ENCODE measurements at places on chromosomes 1 and 21.

- H3K4me3 ChIP-seq: peak overlapping the region; percentile 44
- DNase-seq: no peak
- H3K27me3 ChIP-seq: peaks cover 49% of the 10 kb centered on the region
- no peak overlapping the region for H3K27ac ChIP-seq
- no peaks in the 10 kb centered on the region for H3K36me3 ChIP-seq
Measured at GRCh38 chr1:78045563-78045925, 222 bp upstream of the GIPC2 start.

DNA sequence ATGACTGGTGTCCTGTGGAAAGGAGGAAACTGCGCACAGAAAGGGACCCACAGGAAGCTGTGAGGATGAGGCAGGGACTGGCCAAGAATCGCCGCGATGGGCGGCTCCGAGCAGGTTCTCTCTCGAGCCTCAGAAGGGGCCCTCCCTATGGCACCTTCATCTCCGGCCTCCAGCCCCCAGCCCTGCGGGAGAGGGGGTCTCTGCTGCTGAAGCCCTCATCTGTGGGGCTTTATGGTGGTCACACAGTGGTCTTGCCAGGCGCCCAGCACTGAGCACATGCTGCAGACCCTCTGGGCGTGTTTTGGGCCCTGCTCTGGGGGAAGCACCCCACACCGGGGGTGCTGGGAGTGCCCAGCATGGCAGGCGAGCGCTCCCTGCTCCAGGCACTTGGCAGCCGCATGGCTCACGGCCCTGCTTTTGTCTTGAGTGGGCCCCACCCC is 86.6 kb upstream of the ACTRT2 start:
- DNase-seq: no peak
- H3K4me1 ChIP-seq: no peaks in the 10 kb centered on the region
- no peaks in the 10 kb centered on the region for H3K27me3 ChIP-seq
- H3K36me3 ChIP-seq: no peaks in the 10 kb centered on the region
- no peak overlapping the region for H3K27ac ChIP-seq

GRCh38 chr1:41322835-41323234 is 38.4 kb upstream of the FOXO6 start:
- no peaks in the 10 kb centered on the region for H3K36me3 ChIP-seq
- no peaks in the 10 kb centered on the region for H3K4me1 ChIP-seq
- DNase-seq: peak; percentile 47
- H3K27me3 ChIP-seq: peaks cover 2% of the 10 kb centered on the region

- H3K27me3 ChIP-seq: no peaks in the 10 kb centered on the region
- no peak overlapping the region for H3K4me3 ChIP-seq
- no peak for DNase-seq
- H3K27ac ChIP-seq: no peak overlapping the region
- H3K4me1 ChIP-seq: no peaks in the 10 kb centered on the region
Measured at GRCh38 chr1:9606948-9607347, 18.2 kb downstream of the TMEM201 start.

GRCh38 chr1:242449661-242450060 is 74.8 kb downstream of the PLD5 start:
- H3K27ac ChIP-seq: no peak overlapping the region
- H3K36me3 ChIP-seq: no peaks in the 10 kb centered on the region
- no peak for DNase-seq
- H3K4me1 ChIP-seq: no peaks in the 10 kb centered on the region
- H3K27me3 ChIP-seq: peaks cover 9% of the 10 kb centered on the region

GRCh38 chr1:180765151-180765550 is 133.3 kb downstream of the XPR1 start:
- DNase-seq: no peak
- H3K4me3 ChIP-seq: no peak overlapping the region
- H3K36me3 ChIP-seq: no peaks in the 10 kb centered on the region
- no peak overlapping the region for H3K27ac ChIP-seq

- H3K4me3 ChIP-seq: no peak overlapping the region
- DNase-seq: peak; percentile 34
- H3K4me1 ChIP-seq: peaks cover 38% of the 10 kb centered on the region
- H3K36me3 ChIP-seq: no peaks in the 10 kb centered on the region
- no peaks in the 10 kb centered on the region for H3K27me3 ChIP-seq
- no peak overlapping the region for H3K27ac ChIP-seq
Measured at GRCh38 chr1:66396212-66396890, 137.6 kb upstream of the SGIP1 start.

- H3K4me1 ChIP-seq: peaks cover 30% of the 10 kb centered on the region
- peaks cover 30% of the 10 kb centered on the region for H3K27me3 ChIP-seq
- H3K27ac ChIP-seq: no peak within 1 kb of the TSS
Measured at GRCh38 chr1:150548632-150549495, at the start of gene ADAMTSL4. Gene ADAMTSL4 (plus strand): TSS chr1:150549408. CDS start chr1:150552289, 2,881 bp downstream.

GRCh38 chr1:109254621-109255096 is 5.3 kb downstream of the CELSR2 start:
- peaks cover 2% of the 10 kb centered on the region for H3K27me3 ChIP-seq
- no peak overlapping the region for H3K27ac ChIP-seq
- no peaks in the 10 kb centered on the region for H3K36me3 ChIP-seq
- no peaks in the 10 kb centered on the region for H3K4me1 ChIP-seq
- no peak for DNase-seq

- H3K36me3 ChIP-seq: no peaks in the 10 kb centered on the region
- H3K4me3 ChIP-seq: no peak overlapping the region
- H3K4me1 ChIP-seq: no peaks in the 10 kb centered on the region
- no peak overlapping the region for H3K27ac ChIP-seq
- DNase-seq: no peak
Measured at GRCh38 chr1:3348196-3348865, 106.1 kb upstream of the ARHGEF16 start.

DNA sequence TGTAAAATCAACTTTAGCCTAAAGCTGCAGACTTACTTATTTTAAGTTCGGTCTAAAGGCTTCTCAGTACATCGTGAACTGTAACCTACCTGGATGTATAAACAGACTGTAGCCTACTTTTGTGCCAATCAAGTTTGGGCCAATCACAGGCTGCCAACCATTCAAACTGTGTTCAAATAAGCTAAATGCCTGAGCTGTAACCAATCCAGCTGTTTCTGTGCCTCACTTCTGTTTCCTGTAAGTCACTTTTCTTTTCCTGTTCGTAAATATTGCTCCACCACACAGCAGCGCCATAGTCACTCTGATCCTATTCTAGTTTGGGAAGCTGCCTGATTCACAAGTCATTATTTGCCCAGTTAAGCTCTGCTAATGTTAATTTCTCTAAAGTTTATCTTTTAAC is 37.5 kb upstream of the SLAMF9 start:
- DNase-seq: peak; percentile 24
- peaks cover 5% of the 10 kb centered on the region for H3K4me1 ChIP-seq
- H3K36me3 ChIP-seq: no peaks in the 10 kb centered on the region
- no peak overlapping the region for H3K4me3 ChIP-seq

- H3K36me3 ChIP-seq: peaks cover 45% of the 10 kb centered on the region
- H3K4me1 ChIP-seq: peaks cover 43% of the 10 kb centered on the region
- peak overlapping the region; percentile 96 for H3K27ac ChIP-seq
- peak overlapping the region; percentile 91 for H3K4me3 ChIP-seq
Measured at GRCh38 chr1:32180186-32181060, 948 bp downstream of the TXLNA start.

GRCh38 chr1:78275906-78276685 is 214.7 kb upstream of the PTGFR start:
- no peak overlapping the region for H3K4me3 ChIP-seq
- H3K27me3 ChIP-seq: peaks cover 5% of the 10 kb centered on the region
- H3K4me1 ChIP-seq: no peaks in the 10 kb centered on the region
- no peak for DNase-seq
- no peak overlapping the region for H3K27ac ChIP-seq

GRCh38 chr1:19421365-19421764 is 64.0 kb downstream of the CAPZB start:
- H3K27ac ChIP-seq: peak overlapping the region; percentile 64
- H3K4me3 ChIP-seq: no peak overlapping the region
- DNase-seq: no peak
- peaks cover 73% of the 10 kb centered on the region for H3K4me1 ChIP-seq

GRCh38 chr1:54874079-54874830 is 12.7 kb downstream of the DHCR24 start:
- no peak overlapping the region for H3K27ac ChIP-seq
- no peaks in the 10 kb centered on the region for H3K27me3 ChIP-seq
- no peak for DNase-seq
- no peak overlapping the region for H3K4me3 ChIP-seq

DNA sequence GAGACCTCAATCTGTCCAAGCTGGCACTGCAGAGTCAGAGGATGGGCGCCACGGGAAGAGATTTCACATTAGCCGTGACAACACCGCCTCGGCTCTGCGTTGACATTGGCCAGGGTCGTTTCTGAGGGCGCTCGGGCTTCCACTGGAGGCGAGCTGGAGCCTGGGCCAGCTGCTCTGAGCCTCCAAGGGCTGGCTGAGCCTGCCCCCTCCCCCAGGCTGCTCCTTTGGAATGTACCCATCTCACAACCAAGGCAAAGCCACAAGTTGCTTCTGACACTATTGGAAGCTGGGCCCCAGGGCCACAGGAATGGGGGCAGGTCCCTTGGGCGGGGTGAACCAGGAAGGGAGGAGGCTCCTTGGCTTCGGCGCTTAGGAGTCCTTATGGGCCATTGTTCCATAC is 12.7 kb downstream of the GPR3 start:
- H3K4me1 ChIP-seq: peaks cover 7% of the 10 kb centered on the region
- no peak overlapping the region for H3K4me3 ChIP-seq
- no peak overlapping the region for H3K27ac ChIP-seq
- H3K27me3 ChIP-seq: no peaks in the 10 kb centered on the region

DNA sequence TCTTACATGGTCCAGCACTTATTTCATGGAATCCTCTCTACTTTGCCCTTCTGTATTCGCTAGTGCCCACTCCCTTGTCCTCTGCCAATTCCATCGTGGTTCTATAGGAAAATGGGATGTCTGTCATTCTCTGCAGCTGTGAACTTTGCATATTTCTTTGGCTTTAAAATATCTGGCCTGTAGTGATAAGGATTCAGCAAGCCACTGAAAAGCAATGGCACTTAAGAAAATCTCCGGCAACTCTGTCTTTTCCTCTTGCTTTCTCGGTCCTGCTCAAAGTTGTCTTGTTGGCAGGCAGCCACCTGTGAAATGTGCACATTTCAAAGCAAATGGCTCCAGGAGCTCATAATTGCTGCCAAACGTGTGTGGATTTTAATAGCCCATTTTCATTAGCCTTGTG is 91.8 kb downstream of the CHD1L start:
- H3K27ac ChIP-seq: no peak overlapping the region
- no peak for DNase-seq
- no peaks in the 10 kb centered on the region for H3K4me1 ChIP-seq
- H3K36me3 ChIP-seq: no peaks in the 10 kb centered on the region
- H3K4me3 ChIP-seq: no peak overlapping the region

GRCh38 chr21:15508554-15508953 is 221.2 kb upstream of the USP25 start:
- H3K4me3 ChIP-seq: no peak overlapping the region
- DNase-seq: no peak
- H3K4me1 ChIP-seq: peaks cover 5% of the 10 kb centered on the region
- no peaks in the 10 kb centered on the region for H3K27me3 ChIP-seq

DNA sequence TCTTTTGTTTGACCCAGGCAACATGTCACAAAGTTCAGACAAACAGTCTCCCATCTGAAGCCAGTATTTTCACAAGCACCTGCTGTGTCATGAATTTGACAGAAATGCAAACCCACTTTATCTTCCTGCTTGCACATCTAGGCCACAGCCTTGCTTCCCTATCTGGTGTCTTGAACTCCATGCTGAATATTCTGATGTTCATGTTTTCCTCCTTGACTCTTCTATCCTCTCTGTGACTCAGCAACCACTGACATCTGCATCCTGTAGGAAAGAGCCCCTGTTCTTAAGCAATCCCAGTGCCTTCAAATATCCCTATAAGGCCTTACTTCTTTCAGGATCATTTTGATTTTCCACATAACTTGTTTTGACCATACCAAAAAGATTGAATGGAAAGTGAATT is 6.5 kb downstream of the CD55 start:
- H3K27me3 ChIP-seq: no peaks in the 10 kb centered on the region
- no peak for DNase-seq
- H3K27ac ChIP-seq: no peak overlapping the region
- peaks cover 66% of the 10 kb centered on the region for H3K36me3 ChIP-seq
- peaks cover 26% of the 10 kb centered on the region for H3K4me1 ChIP-seq

DNA sequence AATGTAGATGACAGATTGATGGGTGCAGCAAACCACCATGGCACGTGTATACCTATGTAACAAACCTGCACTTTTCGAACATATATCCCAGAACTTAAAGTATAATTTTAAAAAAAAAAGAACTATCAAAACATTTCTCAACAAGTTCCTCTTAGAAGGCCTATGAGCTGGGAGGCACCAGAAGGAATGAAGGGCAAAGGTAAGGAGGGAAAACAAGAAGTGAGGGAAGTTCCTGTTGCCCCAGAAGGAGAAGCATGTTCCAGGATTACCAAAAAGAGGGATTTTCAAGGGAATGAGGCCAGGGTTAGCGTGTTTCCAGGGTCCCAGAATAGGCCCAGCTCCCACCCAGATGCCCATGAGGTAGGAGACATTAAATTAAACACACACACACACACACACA is 361.0 kb downstream of the SETD4 start:
- no peaks in the 10 kb centered on the region for H3K36me3 ChIP-seq
- no peaks in the 10 kb centered on the region for H3K4me1 ChIP-seq
- no peak overlapping the region for H3K27ac ChIP-seq
- H3K27me3 ChIP-seq: peaks cover 25% of the 10 kb centered on the region
- no peak overlapping the region for H3K4me3 ChIP-seq

DNA sequence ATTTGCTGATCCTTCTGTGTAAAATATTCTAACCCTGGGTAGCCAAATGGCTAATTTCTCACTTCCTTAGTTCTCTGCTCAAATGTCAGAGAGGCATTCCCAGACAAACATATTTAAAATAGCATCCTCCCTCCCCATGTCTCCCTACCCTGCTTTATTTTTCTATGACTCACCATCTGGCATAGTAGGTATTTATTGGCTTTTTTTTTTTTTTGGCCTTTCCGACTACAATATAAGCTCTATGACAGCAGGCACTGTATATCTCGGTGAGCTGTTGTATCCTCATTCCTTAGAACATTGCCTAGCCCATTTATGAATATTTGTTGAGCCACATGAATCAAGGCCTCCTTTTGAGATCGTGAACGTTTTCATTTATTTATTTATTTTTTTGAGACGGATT is 1.5 kb upstream of the NEK7 start:
- H3K27me3 ChIP-seq: no peaks in the 10 kb centered on the region
- no peak for DNase-seq
- peaks cover 5% of the 10 kb centered on the region for H3K36me3 ChIP-seq
- H3K4me1 ChIP-seq: peaks cover 12% of the 10 kb centered on the region
- H3K4me3 ChIP-seq: no peak overlapping the region
- no peak overlapping the region for H3K27ac ChIP-seq

- peaks cover 13% of the 10 kb centered on the region for H3K27me3 ChIP-seq
- H3K36me3 ChIP-seq: no peaks in the 10 kb centered on the region
- H3K4me3 ChIP-seq: no peak overlapping the region
- H3K27ac ChIP-seq: no peak overlapping the region
- peak; percentile 90 for DNase-seq
- peaks cover 11% of the 10 kb centered on the region for H3K4me1 ChIP-seq
Measured at GRCh38 chr1:6486433-6487011, 4.9 kb downstream of the PLEKHG5 start.

- DNase-seq: no peak
- no peak overlapping the region for H3K27ac ChIP-seq
- no peak overlapping the region for H3K4me3 ChIP-seq
- H3K27me3 ChIP-seq: peaks cover 40% of the 10 kb centered on the region
- H3K4me1 ChIP-seq: peaks cover 6% of the 10 kb centered on the region
Measured at GRCh38 chr21:45408271-45408791, 3.4 kb downstream of the COL18A1 start.

- no peak for DNase-seq
- H3K27me3 ChIP-seq: no peaks in the 10 kb centered on the region
- H3K4me3 ChIP-seq: no peak overlapping the region
- H3K4me1 ChIP-seq: no peaks in the 10 kb centered on the region
- H3K36me3 ChIP-seq: no peaks in the 10 kb centered on the region
Measured at GRCh38 chr1:228899421-228899956, 164.2 kb downstream of the RHOU start.

Data from activated CD4-positive, alpha-beta memory T cell treated with anti-CD3 and anti-CD28 coated beads for 36 hours (primary cell).